ENCODE measurements at places on chromosomes 5 and 9.

- DNase-seq, result no peak
These were observed 9.4 kb upstream of the EFNA5 start for GRCh38 chr5:107680099-107680498.

DNA sequence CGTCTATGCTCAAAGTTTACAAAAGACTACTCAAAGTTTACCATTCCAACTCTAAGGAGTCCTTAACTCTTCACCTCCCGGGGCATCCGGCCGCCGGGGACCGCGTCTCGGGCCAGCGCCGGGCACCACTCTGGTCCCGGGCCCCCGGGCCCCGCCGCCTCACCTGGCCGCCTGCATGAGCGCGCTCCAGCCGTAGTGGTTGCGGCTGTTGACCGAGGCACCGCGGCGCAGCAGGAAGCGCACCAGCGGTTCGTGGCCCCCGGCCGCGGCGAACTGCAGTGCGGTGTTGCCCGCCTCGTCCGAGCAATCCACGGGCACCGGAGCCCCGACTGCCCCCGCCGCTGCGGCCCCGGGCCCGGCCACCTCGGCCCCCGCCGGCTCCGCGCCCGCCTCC, 388 bp downstream of the ANKS6 start:
- peak; percentile 28 for DNase-seq

DNA sequence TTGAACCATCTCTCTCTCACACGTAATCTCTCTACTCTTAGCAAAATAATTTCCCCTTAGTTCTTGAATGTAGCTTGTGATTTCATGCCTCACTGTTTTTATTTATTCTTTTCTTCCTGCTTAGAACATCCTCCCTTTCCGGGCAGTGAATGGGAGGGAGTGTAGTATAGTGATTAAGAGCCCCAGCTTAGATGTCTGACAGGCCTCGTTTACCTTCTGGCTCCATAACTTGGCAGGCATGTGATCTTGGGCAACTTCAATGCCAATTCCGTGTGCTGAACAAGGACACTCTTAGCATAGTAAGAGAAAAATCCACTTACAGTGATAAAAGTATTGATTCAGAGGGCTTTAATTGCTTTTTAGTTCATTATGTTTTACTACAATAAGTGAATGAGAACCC, 96.3 kb upstream of the TNPO1 start:
- no peak for DNase-seq

DNA sequence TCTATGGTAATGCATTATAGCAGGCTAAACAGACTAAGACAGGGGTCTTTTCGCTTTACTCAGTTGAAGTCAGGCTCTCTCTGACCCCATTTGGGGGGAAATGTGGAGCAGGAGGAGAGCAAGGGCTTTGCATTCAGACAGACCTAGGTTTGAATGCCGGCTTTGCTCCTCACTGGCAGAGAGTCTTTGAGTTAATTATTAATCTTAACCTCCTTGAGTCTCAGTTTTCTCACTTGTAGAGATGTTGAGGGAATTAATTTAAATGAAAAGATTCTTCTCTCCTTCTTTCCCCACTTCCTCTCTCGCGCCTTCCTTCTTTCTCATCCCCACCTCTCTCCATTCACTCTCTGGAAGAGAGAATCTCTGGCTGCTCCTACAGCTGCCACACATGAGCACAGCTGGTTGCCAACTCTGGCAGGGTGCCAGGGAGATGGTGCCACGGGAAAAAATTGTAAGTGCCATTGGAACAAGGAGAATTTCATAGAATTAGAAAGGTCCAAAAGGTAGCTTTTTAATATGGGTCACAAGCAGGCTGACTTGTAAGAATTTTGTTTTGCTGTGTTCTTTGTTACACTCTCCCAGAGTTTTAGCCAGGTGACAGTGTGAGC, 25.2 kb upstream of the GLRA1 start:
- DNase-seq, result no peak

DNA sequence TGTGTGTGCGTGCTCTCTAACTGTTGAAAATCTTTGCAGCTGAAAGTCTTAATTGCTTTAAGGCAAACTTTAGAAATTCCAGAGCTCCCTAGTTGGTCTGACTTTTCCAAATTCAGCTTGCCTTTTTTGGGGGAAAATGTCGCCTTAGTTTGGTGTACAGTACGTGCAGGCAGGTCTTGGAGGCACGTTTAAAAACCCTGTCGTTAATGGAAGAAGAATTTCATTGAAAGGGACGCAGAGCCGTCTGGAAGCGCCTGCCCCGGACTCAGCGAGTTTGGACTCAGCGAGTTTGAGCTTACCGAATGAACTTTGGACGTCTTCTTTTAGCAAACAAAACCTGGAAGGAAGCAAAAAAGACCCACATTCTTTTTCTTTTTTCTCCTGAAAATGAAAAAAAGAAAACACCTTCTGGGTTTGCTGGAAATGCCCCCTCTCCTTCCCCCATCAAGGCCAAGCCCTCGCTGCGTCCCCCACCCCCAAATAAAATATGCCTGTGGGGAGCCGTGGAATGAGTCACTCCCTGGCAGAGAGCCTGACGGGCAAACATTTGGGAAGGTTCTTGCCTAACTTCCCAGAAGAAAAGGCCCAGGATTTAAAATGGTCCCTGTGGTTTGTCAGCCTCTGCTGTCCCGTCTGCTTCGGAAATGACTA, 1.5 kb downstream of the NEK6 start:
- DNase-seq, result no peak

DNA sequence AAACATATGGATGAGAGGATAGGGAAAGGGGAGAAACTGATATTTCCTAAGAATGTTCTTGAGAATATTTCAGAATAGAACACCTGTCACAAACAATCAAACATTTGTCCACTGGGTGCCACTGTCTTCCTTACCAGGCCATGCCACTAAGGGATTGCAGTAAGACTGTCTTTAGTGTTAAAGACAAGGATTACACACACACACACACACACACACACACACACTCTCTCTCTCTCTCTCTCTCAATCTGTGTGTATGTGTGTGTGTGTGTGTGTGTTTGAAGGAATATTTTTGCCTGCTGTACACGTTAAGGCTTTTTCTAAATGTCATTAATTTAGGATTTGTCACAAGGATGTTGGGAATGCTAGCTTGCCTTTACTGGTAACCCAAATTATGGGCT, 54.4 kb downstream of the CCDC192 start:
- DNase-seq, result no peak

DNA sequence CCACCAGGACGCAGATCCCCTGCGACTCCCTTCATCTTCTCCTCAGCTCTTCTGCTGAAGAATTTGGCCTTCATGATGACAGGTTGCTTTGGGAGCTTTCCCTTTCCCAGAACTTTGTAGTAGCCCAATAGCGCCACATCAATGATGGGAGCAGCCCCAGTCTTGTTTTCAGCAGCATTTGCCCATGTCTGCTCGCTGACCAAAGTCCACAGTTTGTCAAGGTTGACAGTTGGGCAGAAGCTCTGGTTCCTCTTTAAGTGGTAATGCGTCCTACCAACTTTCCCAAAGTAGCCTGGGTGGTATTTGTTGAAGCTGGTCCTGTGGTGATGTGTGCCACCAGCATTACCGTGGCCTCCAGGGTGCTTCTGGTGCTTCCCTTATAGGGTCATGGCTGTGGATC, 62.2 kb downstream of the GCNT4 start:
- no peak for DNase-seq

DNA sequence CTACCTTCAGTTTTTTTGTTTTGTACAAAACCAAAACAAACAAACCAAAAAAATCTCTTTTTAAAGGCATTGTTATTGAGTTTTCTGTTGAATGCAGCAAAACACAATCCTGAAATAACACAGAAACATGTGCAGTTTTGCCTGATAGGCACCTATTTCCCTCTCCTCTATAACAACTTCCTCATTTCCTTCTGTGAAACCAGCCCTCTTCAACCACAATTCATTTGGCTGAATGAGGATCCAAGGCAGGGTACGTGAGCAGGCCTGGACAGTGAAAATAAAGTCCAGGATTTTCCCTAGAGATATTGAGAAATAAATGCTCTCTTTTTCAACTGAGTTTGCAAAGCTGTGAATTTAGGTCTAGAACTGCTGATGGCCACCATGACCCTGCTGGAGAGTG, 134.8 kb upstream of the LARP1 start:
- no peak for DNase-seq

- DNase-seq, result no peak
These were observed 11.9 kb downstream of the TMC1 start for GRCh38 chr9:72533322-72533721.

DNA sequence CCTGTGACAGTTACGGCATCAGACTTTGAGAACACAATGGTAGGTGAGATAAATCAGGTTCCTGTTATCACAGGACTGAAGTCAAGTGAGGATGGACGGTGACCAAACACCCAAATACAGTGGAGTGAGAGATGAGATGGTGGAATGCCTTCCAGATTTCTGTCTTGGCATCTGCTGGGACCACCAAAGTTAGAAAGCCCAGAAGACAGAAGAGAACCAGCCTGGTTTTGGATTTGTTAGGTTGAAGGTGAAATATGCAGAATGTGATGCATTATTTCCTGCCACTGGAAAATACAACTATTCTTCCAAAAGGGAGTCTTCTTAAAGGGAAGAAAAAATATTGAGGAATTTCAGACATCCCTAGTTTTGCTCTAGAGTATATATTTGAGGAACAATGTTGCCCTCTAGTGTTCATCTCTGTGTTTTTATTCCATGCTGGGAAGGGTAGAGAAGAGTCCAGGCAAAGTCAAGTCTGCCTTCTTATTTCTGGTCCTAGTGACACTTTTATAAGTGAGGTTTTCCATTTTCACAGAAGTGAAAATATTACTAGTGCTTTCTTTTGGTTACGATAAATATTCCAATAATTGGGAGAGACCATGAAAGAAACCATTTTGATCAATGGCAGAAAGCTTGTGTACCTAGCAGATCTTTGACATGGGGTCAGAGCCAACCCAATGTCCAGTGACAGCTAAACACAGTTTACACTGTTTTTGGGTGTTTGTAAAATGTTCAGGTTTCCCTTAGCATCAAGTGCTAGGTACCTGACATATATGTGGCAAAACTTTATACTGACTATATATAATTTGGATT, 142.3 kb upstream of the ANKH start:
- DNase-seq, result no peak

DNA sequence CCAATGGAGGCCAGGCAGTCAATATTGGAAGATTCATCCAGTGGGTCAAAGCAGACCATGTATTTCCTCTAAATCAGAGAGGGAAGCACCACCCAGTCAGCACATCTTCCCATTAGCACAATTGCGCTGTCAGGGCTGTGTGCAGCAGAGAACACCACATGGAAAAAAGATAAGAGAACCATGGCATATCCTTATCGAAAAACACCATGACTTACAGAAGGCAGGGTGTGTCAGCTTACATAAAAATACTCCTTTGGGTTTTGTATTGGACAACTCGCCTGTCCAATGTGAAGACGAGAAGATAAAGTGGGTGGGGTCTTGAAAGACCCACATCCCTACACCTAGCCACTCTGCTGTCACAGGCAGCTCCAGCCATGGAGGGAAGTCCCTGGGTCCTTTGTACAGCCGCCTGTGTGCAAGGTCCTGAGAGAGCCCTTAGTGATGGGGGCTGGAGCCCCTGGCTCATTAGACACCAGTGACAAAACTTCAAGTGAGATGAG, 71.9 kb upstream of the SPATA31E1 start:
- DNase-seq, result no peak

- no peak for DNase-seq
These were observed 124.6 kb upstream of the ERCC6L2 start for GRCh38 chr9:95750725-95751519.

- DNase-seq, result peak; percentile 23
These were observed 353.6 kb downstream of the SLIT3 start for GRCh38 chr5:168947212-168947868.

GRCh38 chr9:87663556-87663955, 62.4 kb upstream of the CTSL start:
- DNase-seq, result no peak

GRCh38 chr9:130043654-130044623, 950 bp upstream of the FNBP1 start:
- no peak for DNase-seq

Measured in activated naive CD4-positive, alpha-beta T cell treated with anti-CD3 and anti-CD28 coated beads, Interleukin-2, amount 50 U/mL, for 16 hours (primary cell).